NCI-H2107 (cell line): ENCODE measurements at places on chromosomes 5 and 9.

- DNase-seq: no peak
These were observed 620.5 kb upstream of the SEMA6A start for GRCh38 chr5:117195076-117195475.

DNA sequence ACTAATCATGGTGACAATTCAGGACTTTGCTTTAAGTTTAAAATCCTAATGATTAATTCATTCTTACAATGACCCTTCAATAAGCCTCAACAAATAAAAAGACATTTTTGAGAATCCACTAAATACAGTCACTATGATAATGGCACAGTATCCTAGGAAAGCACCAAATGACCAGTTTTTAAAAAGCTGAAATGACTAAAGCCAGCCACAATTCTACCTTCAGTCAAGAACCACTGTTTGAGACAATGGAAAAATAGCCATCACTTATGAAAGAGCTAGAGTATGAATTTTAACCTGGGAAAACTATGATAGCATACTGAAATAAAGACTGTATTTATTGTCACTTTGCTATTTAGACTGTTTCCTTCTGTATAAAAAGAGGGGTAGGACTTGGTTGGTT lies 14.0 kb downstream of the FBXW2 start:
- no peak for DNase-seq

GRCh38 chr9:88691811-88692210 lies 156.8 kb downstream of the NXNL2 start:
- DNase-seq: no peak

DNA sequence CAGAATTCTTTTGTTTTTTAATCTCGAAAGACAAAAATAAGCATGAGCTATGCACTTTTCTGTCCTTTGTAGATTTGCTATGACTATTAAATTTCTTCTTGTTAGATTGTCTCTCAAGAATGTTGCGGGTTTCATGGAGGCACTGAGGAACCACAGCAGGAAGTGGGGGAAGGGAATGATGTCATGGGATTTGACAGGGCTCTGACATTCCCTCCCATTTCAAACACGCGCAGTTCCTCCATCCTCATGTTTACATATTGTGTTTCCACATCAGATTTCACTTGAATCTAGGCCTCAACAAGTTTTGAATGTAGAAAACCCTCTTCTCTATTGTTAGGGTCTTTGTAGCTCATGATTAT lies 154.8 kb downstream of the PALM2AKAP2 start:
- DNase-seq: no peak

GRCh38 chr9:129568560-129569501 lies 52.1 kb downstream of the C9orf50 start:
- DNase-seq: no peak

DNA sequence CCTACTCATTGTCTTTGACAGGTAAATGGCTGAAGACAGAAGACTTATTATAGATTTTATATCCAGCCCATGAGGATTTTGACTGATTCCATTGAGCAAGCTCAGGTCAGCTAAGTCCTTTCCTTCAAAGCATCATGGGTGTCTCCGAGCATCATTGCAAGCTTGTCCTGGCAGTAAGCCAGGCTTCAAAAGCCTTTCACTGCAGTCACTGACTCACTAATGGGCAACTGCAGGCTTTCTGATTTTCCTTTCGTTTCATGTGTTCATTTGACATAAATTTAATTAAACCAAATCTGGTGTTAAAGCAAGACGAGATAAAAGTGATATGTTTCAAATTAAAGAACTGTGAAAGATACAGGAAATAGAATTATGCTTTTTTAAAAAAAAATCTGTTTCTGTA lies 426.2 kb downstream of the ANXA1 start:
- DNase-seq: no peak

- DNase-seq: no peak
These were observed 620.6 kb upstream of the DAB2 start for GRCh38 chr5:40045429-40045828.

GRCh38 chr5:67300326-67300725 lies 103.7 kb upstream of the CD180 start:
- no peak for DNase-seq

- no peak for DNase-seq
These were observed 193.2 kb downstream of the ADAMTSL1 start for GRCh38 chr9:18666986-18667772.

GRCh38 chr9:127817881-127818434 lies 15.3 kb downstream of the FPGS start:
- DNase-seq: no peak

DNA sequence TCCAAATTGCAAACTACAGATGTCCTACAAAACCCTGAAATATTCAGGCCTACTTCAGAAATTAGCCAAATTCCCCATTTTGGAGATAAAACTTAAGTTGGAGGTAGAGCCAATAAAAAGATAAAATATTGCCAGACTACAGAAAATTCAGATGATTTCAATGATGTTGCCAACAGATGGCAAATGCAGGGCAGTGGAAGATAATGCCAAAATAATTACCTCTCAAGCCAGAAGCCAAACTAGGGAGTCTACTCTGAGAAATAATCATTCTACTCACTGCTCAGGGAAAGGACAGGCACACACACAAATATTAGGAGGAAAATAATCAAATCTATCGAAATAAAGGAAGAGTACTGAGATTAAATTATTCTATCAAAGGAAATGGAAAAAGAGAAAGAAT lies 347.5 kb upstream of the CCNG1 start:
- no peak for DNase-seq

DNA sequence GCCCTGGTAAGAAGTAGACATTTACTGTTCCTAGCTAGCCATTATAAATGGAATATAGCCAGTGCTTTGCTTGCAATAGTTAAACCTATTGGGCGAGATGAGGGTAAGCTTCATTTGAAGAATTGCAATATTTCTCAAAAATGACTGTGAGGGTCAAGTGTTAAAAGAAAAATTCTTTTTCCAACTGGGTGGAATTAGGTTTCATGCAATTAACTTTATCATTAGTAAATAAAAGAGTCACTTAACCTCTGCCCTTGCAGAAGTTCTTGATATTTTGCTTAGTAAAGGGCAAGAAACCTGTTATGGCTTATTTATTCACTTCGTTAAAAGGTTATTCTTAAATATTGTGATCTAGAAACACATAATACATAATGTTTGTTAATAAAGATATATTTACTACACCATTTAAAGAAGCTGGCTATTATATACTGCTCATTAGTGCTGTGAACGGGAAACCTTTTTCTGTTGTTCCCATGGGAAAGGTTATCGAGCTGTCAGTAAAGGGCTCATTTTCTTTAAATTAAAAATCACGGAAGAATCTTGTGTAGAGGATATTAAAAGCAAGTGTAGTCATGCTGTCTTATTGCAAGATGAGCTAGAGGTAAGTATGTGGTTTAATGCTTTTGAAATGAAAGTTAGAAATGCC lies 370.5 kb downstream of the CSNK1G3 start:
- no peak for DNase-seq

DNA sequence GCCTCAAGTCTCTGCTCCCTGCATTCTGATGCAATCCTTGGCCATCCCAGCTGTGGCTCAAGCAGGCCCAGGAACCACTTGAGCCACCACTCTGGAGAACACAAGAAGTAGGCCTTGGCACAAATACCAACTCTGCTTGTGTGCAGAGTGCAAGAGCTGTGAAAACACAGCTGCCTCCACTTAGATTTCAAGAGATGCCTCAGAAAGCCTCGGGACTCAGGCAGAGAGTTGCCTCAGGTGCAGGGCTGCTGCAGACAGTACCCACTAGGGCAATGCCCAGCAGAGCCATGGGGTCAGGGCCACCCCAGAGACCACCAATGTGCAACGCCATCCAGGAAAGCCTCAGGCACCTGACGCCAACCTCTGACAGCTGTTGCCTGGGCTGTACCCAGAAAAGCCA lies 82.4 kb downstream of the FREM1 start:
- no peak for DNase-seq

GRCh38 chr9:131608493-131609037 lies 63.2 kb downstream of the PRRT1B start:
- DNase-seq: no peak

- DNase-seq: no peak
These were observed 10.9 kb downstream of the CDH18 start for GRCh38 chr5:19977099-19977498.

DNA sequence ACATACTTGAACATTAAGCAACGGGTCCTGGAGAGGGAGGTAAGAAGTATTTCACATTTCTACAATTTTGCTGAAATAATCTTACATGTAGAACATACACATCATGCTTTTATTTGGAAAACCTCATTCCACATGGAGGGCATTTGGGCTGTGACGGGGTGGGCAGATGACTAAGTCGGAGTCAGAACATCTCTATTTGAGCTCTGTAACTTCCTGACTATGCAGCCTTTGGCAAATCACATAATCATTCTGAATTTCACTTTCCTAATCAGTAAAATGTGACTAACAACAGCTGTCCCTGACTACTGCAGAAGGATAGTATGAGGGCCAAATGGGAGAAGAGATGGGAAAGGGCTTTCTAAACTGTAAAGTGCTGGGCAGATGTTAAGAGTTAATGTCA lies 17.1 kb upstream of the IL6ST start:
- DNase-seq: no peak

GRCh38 chr9:72140586-72140985 lies 8.7 kb upstream of the GDA start:
- DNase-seq: no peak

DNA sequence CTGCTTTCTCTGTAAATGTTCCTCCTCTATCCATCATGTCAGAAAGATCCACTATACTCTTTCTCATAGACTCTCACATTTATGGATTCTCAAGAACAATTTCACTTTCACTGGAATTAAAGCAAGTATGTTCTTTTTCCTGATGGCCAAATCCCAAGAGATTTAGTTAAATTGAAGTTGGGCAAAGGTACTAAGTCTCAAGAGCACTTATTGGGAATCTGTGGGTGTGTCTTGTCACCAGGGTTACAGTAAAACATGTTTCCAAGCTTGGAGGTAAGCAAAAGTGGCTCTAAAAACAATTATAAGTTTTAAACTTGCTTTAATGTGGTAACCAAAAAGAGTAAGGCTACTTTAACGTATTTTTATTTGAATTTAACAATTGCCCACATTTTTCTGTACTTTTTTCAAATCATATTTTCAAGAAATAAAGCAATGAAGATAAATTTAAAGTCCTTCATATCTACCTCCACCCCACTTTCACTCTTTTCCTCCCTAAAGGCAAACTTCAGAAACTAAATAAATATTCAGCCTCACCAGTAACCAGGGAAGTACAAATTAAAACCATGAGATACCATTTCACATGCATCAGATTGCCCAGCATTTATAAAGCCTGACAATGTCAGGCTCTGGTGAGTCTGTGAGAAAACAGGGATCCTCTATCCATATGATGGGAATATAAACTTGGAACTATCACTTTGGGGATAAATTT lies 387.4 kb downstream of the CETN3 start:
- DNase-seq: no peak

DNA sequence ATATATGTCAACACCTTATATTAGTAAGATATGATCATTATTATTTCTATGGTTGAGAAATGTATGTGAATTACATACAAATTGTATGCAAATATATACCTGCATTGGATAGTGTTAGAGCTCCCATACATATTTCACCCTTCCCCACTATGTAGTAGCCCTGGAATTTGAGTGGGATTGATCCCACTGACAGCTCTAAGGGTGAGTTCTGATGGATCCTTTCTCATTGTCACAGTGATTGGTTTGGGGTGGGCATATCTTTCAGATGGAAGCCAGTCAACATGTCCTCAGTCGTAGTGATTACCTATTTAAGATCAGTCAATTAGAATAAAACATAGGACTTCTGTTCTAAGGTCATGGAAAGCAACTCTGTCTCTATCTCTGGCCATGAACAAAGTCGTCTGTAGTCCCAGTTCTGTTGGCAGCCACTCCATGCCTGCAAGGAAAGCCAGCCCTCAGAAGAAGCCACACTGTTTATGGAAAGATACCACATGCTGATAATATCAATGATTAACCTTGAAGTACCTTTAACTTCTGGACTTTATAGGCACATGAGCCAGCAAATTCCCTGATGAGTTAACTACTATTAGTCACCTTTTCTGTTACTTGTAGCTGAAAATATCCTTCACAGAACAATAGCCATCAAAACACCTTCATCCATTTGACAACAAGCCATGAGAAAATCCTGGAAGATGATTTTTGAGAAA lies 5.1 kb upstream of the CCDC192 start:
- DNase-seq: no peak

DNA sequence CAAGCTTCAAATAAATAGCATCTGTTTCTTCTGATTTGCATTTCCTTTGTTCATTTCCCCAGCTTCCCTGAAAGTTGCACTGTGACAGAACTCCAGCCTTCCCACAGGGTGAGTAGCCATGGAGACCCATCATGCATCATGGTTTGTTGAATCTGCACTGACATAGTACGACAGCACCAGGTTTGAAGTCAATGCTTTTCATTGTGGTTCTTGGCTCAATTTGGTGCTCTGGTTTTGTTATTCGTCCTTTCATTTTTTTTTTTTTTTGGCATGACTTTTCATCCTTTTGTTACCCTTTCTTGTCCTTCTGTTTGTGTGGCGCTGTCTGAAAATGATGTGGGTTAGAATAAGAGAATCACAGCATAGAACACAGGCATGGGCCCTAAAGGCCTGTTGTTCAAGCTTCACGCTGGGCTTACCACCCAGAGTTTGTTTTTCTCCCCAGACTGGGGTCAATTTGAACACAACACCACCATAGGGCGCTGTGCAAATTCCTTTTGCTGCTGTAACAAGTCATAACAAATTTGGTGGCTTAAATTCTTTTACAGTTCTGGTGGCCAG lies 206.2 kb upstream of the CDH10 start:
- no peak for DNase-seq

DNA sequence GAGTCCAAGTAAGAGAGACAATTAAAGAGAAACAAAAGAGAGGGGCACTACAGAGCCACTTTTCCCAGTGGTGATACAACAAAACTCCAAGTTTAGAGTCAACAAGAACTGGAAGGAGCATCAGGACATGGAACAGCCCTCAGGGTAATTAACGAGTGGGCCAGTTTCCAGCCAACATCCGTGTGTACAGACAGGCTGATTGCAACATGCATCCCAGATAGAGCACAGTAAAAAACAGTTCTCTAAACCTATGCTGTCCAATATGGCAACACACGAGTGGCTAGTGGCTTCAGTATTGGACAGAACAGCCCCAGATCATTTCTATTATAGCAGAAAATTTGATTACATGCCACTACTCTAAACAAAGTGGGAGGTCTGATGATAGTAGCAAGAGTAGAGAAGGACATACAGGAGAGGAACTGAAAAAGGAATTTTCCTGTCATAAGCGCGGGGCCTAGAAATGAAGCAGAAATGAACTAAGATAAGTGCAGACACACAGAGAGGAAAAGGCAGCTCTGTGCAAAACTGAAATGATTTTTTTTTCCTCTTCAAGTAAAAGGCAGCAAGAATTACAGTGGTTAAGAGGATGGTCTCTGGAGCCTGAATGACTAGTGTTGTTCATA lies 175.6 kb upstream of the CCNG1 start:
- DNase-seq: no peak

GRCh38 chr5:55188656-55189540 lies 15.9 kb upstream of the CDC20B start:
- no peak for DNase-seq

GRCh38 chr9:70573308-70573707 lies 158.9 kb upstream of the KLF9 start:
- no peak for DNase-seq

- no peak for DNase-seq
These were observed 42.9 kb downstream of the PHF2 start for GRCh38 chr9:93619272-93619775.

- no peak for DNase-seq
These were observed 29.9 kb downstream of the USP20 start for GRCh38 chr9:129864991-129865647.
